ENCODE measurements at places on chromosomes 2 and 18.

- peak; percentile 81 for DNase-seq
These were observed 66.1 kb downstream of the LRRFIP1 start for GRCh38 chr2:237693291-237693994.

DNA sequence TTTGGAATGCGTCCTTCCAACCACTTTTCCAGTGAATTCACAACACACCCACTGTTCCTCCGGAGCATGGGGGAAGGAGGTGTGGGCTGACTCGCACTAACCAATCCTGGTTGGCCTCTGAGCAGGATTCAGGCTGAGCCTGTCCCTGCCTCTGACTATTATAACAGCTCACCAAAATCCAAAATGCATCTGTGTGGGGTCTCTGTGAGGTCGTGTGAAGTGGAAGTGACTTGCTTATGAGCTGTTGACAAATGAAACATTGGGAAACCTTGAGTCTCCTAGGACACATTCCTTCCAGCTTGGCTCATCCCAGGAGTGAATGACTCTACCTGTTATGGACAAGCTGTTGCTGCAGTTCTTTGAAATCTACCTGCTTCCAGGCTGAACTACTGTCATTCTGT is 1.5 kb downstream of the CIDEA start:
- no peak for DNase-seq

GRCh38 chr2:16135913-16136310 is 195.6 kb downstream of the MYCN start:
- no peak for DNase-seq

DNA sequence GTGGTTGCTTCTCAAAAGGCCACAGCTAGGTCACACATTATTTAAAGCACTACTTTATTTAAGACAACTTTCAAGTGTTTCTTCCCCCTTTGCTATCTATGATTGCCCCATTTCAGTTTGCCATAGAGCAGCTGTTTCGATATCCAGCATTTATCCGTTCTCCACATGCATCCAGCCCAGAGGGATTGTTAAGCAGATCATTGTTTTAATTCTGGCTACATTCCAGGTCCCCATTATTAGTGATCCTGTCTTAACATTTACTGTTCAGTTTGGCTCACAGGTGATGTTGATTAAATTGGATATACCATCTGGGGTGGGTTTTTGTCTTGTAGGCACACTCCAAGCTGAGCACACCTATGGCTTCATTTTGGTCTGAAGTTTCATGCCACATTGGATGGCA is 638.7 kb downstream of the ZEB2 start:
- no peak for DNase-seq

- DNase-seq, result no peak
These were observed 1471.5 kb downstream of the DPP10 start for GRCh38 chr2:115913921-115914320.

DNA sequence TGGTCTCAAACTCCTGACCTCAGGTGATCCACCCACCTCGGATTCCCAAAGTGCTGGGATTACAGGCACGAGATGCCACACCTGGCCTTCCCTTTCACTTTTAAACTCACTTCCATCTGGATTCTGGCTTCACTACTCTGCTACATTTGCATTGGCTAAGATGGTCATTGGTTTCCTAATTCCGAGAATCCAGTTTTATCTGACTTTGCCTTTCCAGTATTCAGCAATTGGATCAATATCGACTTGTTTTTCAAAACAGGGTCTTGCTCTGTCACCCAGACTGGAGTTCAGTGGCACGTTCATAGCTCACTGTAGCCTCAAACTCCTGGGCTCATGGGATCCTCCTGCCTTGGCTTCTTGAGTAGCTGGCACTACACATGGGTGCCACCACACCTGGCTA is 4.7 kb upstream of the CD302 start:
- no peak for DNase-seq

DNA sequence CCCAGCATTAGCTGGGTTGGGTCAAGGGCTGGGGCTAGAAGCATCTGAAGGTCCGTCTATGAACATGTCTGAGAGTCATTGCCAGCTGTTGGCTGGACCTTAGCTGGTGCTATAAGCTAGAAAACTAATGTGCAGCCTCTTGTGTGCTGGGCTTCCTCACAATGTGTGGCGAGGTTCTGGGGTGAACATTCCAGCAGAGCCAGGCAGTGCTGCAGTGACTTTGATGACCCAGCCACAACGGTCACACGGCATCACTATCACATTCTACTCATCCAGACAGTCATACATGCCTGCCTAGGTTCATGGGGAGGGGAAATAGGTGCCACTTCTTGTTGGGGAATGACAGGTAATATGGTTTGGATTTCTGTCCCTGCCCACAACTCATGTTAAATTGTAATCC is 260.5 kb downstream of the CYP26B1 start:
- DNase-seq, result no peak

GRCh38 chr2:145316496-145316895 is 796.6 kb upstream of the ZEB2 start:
- no peak for DNase-seq

- DNase-seq, result no peak
These were observed 994.0 kb downstream of the TSN start for GRCh38 chr2:122749405-122749804.

DNA sequence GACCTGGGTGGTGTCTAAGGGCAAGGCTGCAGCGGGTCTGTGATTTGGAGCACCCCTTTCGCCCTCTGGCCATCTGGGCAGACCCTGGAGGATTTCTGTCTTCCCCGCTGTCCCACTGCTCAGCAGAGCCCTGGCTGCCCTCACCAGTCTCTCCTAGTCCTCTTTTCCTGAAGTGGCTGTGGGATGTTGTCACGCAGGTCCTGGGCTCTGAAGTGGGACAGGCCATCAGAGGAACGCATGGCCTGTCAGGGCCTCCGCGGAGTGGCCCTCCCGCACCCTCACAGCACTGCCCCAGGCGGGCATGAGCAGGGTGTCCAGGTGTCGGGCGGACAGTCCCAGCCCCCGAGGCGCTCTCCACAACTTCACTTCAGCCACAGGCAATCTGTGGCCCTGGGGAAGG is 1.1 kb upstream of the TMEM185B start:
- DNase-seq, result no peak

DNA sequence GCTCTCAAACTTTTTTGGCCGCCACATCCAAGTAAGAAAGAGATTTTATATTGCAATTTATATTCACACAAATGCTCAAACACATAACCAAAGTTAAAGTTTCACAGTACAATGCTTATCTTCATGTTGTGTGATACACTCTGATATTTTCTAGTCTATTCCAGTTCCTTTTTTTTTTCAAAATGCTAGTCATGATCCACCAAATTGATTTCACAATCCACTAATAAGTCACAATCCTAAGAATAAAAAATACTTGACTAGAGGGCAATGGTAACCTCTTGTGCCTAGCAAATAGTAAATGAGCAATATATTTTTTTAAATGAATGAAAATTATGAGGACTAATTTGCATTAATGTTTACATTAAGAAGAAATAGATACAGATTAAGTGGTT is 5.8 kb upstream of the PTPN4 start:
- no peak for DNase-seq

- no peak for DNase-seq
These were observed 32.6 kb upstream of the INSIG2 start for GRCh38 chr2:118055512-118056164.

DNA sequence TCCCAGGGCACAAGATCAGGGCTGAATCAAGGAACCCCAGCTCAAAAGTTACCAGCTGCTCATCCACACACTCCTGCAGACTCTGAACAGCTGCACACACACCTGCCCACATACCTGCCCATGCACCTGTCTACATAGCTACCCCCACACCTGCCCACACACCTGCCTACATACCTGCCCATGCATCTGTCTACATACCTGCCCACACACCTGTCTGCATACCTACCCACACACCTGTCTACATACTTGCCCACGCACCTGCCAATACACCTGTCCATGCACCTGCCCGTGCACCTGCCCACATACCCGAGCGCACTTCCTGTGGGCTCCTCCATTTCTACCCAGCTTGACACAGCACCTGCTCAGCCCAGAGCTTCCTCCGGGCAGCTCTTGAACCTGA is 122.8 kb upstream of the AGAP1 start:
- no peak for DNase-seq

DNA sequence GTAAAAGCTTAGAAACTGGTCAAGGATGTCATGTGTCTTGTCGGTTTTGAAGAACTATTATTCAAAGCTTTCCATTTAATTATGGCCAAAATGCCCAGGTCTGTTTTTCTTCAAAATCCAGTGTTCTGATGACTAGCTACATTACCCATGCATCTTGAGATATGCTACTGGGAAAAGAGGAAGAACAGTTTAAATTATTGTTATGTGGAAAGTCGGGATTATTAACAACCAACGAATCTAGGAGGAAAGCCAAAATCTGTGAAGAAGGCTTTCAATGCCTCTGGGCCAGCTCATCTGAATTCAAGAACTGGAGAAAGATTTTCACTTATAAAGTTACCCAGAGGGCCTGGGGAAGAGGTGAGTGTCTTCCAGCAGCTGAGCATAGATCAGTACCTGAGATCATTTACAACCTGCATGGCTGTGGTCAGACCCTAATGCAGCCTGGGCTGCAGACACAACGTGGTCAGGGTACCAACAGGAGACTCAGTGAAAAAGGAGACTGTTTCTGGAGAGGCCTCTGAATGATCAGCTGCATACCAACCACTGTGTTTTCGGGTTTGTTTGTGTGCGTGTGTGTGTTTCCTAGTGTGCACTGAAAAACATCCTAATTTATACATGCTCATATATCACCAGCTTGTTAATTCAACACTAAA is 308.5 kb downstream of the NRXN1 start:
- no peak for DNase-seq

DNA sequence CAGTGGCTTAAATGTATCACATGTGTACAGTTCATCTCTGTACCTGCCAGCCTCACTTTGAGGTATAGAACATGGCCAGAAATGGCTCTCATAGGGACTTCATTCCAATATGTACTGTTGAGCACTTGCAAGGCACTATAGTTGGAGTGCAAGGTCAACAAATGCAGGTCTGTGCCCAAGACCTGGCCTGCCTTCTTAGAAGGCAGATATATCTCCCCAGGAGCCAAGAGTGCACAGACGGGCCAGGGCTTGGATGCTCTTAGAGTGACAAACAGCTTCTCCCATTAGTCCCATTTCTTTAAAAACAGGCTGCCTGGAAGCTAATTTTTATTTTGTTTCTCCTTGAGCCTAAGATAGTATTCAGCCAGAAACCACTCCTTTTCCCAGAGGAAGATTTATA is 7.3 kb downstream of the TEX261 start:
- no peak for DNase-seq

DNA sequence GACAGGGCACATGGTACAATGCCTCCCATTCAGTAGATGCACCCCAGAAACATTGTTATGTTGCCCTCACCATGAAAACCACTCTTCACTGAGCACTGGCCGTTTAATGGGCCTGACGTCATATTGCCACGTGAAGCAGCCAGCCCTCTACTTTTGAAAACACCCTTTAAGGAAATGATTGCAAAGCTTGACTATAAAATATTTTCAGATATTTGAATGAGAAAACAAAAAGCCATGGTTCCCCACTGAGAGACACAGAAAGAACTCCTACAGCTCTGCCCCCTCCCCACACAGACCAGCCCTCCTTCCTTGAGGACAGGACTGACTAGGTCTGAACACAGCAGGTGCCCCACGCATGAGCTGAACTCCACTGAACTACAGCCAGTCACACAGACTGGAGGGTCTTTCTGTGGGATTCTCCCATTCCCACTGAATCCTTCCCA is 349.1 kb downstream of the ANAPC1 start:
- peak; percentile 28 for DNase-seq

DNA sequence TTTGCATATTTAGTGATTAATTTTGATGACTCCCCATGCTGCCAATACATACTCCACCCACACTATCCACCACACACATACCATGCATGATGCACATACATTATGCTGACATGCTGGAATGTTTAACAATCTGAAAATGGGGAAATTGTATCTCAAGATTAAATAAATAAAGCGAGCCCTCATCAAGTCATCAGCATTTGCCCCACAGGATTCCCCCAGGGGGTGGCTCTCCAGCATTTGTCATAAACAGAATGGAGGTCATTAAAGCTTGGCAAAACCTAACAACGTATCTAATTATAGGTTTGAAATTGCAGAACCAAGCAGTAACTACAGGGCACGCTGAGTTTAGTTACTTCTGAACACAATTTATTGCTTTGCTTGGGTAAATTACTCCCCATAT is 141.2 kb upstream of the TACR1 start:
- no peak for DNase-seq

GRCh38 chr2:22536133-22536532 is 848.8 kb upstream of the KLHL29 start:
- DNase-seq, result no peak

DNA sequence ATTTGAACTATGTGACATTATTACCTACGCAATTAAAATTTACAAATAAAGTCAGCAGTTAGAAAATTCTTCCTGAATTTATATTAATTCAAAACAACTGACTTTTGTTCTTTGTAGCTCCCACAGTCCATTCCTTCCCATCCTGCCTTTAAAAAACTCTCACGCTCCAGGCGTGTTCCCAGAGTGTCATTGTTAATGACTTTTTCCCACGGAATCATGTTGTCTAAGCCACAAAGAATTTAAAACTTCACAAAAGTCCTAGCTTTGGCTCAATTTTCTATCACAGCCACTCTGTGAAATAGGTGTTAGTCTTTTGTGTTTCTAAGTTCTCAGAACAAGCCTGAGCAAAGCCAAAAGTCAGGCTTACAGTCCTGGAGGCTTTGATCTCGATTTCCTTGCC is 26.5 kb downstream of the SLC1A4 start:
- no peak for DNase-seq

GRCh38 chr2:238289574-238289973 is 1.2 kb upstream of the PER2 start:
- DNase-seq, result no peak

- peak; percentile 59 for DNase-seq
These were observed 795 bp downstream of the METTL21A start for GRCh38 chr2:207624185-207625013.

DNA sequence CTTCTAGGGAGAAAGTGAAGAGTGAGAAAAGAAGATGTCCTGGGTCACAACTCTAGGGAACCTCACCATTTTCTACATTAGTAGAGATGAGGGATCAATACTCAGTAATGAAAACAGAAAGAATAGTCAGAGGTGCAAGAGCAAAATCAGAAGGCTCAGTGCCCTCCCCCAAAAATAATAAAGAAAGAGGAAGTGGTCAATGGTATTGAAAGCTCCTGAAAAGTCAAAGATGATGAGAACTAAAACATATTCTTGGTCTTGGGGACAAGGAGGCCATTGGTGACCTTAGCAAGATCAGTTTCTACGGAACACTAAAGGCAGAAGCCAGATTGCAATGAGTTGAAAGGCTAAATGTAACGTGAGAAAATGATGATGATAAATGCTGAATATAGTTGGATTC is 24.5 kb upstream of the MYO1B start:
- DNase-seq, result no peak

DNA sequence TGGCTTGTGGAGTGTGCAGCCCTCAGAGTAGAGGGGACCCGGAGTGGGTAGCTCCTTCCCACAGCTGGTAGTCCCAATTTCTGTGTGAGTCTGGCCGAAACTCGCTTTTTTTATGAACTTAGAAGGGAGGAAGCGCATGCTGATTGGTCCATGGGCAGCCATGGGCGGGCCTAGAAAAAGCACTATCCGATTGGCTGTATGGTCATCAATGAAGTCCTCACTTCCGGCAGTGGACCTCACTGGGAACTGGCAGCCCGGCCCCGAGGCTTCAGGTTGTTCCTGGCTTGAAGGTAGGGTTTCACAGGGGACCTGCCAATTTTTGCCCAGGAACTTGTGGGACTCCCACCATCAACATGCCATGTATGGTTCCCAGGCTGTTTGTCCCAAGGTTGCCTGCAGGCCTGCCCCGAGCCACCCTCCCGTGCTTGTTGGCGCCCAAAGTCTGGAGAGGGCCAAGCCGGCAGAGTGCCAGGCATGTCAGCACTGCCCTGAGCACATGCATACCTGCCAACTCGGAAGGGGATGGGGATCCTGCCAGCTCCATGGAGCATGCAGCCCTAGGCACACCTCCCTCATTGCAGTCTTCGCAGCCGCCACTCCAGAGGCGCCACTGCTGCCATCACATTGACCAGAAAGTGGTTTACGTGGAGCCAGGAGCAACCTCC is 98.5 kb downstream of the ATP9B start:
- DNase-seq, result no peak

Data from CD4-positive, alpha-beta T cell treated with Interleukin-2 at 100 ng/mL for 4 hours (primary cell).